ENCODE measurements at places on chromosomes 2 and 18.

DNA sequence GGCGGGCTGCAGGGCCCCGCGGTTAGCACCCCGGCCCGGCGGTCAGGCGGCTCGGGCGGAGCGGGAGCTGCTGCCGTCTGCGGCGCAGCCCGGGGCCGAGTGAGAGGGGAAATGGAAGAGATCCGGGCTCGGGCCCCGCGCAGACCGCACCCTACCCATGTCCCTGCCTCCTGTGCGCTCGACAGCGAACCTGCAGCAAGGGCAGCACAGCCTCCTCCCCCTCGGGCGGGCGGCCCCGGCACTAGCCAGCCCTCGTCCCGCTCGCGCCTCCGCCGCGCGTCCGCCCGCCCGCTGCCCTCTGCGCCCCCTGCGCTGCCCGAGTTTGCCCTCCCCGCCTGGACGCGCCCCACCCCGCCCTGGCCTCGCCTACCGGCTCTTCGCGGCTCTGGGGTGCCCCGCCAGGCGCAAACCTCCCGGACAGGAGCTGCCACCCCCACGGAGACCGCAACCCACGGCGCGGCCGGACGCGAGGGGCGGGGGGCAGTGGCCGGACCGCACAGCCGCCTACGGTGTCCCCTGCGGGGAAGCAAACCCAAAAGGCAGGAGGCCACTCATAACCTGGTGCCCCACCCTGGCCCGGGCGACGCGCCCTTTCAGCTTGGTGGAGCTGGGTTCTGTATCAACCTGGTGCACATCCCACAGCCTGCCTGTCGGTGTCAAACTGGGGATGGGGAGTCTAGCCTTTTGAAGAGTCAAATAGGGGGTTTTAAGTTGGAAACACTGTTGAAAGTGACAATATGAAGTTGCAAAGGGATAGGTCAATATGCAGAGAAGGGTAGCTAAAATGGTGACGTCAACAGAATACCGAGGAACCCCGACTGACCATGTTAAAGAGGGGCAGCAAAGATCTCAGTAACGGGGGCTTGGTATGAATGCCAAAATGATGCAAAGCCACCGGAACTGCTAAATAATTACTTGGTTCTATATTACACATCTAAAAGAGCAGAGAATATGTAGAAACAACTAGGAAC, at the start of gene IHH:
IHH (minus strand) TSS at position 101 of the 971 bp plus-strand sequence. CDS start 454 bp downstream, outside the sequence.
- peak; percentile 18 for DNase-seq

- peak; percentile 26 for DNase-seq
These were observed 182.4 kb upstream of the ARL4C start for GRCh38 chr2:234679301-234679740.

DNA sequence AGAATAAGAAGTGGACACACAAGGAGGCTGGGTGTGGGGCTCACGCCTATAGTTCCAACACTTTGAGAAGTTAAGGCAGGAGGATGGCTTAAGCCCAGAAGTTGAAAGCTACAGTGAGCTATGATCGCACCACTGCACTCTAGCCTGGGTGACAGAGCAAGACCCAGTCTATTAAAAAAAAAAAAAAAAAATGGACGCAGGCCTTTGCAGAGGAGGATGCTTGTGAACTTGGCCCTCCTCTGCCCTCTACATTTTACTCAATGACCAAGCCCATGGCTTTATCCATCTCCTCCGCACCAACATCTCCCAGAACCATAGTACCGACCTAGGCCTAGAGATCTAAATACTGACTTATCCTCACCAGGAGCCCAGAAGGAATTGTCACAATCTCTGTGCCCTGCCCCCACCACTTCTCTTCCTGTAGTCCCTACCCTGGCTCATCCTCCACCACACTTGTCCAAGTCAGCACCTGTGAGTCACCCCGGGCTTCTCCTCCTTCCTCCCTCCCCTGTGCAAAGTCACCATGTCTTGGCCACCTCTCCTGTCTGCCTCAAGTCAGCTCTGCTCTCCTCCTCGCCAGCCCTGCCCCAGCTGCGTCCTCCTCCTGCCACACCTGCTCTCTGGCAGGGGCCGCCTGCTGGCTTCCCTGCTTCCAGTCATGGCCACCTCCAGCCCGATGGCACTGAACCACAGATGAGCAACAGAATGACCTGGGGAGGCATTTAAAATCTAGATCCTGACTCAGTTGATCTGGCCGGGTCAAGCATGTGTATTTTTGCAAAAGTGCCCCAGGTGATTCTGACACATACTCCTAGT, 35.8 kb upstream of the ASPRV1 start:
- peak; percentile 77 for DNase-seq

DNA sequence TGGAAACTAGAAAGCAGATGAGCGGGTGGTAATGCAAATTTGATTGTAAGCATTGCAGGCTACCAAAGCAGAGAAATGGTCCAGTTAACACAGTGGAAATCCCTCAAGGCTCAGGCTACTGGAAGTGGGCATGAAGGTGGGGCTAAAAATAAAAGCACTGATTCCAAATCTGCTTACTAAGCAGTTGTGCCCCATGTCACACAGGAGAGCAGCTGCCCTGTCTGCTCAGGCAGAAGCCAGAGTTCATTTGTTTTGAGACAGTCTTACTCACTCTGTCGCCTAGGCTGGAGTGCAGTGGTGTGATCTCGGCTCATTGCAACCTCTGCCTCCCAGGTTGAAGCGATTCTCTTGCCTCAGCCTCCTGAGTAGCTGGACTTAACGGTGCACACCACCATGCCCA, 42.5 kb upstream of the TSPYL6 start:
- no peak for DNase-seq

DNA sequence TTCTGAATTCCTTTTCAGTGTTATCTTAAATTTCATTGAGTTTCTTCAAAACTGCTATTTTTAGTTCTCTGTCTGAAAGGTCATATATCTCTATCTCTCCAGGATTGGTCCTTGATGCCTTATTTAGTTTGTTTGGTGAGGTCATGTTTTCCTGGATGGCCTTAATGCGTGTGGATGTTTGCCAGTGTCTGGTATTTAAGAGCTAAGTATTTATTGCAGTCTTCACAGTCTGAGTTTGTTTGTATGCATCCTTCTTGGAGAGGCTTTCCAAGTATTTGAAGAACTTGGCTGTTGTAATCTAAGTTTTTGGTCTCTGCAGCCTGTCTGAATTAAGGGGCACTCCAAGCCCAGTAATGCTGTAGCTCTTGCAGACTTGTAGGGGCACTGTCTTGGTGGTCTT, 249.3 kb downstream of the ZNF385B start:
- DNase-seq = peak; percentile 35

Data from AG08395 (cell line).